ENCODE measurements at places on chromosomes 16 and 17.

- no peaks in the 10 kb centered on the region for H3K36me3 ChIP-seq
- H3K27me3 ChIP-seq = no peaks in the 10 kb centered on the region
- no peak overlapping the region for H3K4me3 ChIP-seq
- H3K4me1 ChIP-seq = peaks cover 11% of the 10 kb centered on the region
These were observed 269.5 kb upstream of the ZFHX3 start for GRCh38 chr16:73317321-73317857.

GRCh38 chr17:73157521-73157890 is 7.3 kb upstream of the SSTR2 start:
- H3K36me3 ChIP-seq = no peaks in the 10 kb centered on the region
- DNase-seq = peak; percentile 57
- H3K4me1 ChIP-seq = peaks cover 42% of the 10 kb centered on the region
- H3K27me3 ChIP-seq = peaks cover 2% of the 10 kb centered on the region
- no peak overlapping the region for H3K4me3 ChIP-seq

DNA sequence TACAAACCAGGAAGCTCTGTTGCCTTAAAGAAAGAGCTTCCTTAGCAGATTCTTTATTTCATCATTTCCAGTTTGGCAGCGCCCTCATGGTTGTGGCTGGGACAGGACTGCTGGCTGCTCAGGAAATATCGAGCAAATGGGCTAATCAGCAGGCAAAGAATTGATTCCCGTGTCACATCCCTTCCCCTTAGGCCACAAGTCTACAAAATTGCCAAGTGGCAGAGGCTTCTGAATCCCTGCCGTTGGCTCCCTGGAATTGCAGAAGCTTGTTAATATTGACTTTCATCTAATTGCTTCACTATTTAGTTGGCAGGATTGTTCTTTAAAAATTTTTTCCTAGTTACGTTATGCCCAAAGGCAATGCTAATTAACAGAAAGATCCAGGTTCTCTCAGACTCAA is 456.3 kb upstream of the ERCC4 start:
- H3K4me1 ChIP-seq = no peaks in the 10 kb centered on the region
- DNase-seq = no peak
- no peak overlapping the region for H3K4me3 ChIP-seq
- no peaks in the 10 kb centered on the region for H3K36me3 ChIP-seq
- no peaks in the 10 kb centered on the region for H3K27me3 ChIP-seq

DNA sequence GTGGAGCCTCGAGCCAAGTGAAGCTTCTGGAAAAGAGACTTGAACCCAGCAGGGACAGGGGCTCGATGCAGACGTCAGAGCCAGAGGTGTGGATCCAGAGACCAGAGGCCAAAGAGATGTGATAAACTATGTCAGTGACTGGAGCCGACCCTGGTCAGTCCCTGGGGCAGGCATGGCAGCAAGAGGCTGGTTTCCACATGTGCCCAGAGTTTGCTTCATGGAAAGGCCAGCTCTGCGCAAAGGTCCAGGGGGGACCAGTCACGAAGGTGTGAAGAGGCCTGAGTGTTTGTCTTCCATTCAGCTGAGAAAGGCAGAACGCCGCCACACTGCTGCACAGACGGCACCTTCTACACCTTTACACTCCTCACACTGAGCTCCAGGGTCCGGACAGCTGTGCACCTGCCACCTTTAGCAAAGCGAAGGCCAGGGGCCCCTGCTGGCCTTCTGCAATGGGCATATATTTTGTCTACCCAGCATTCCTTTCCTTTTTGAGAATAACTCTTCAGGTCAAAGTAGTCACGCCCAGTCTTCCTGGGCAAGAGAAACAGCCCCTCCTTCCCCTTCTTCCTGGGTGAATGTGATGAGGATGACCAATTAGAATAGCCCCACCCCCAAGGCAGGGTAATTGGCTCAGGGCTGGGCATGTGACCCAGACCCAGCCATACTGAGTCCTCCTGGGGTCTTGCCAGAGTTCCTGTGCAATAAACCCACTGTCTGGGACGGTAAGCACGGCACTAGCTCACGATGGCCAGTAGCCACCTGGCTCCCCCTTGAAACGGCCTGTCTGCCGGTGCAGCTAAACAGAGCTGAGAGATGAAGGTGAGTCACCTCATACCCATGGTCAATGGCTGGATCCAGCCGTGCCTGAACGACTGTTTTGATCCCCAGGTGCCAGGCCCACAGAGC is 2.3 kb upstream of the RPH3AL start:
- H3K27ac ChIP-seq = no peak overlapping the region
- H3K36me3 ChIP-seq = no peaks in the 10 kb centered on the region
- H3K4me1 ChIP-seq = peaks cover 21% of the 10 kb centered on the region
- H3K27me3 ChIP-seq = no peaks in the 10 kb centered on the region
- DNase-seq = no peak
- no peak overlapping the region for H3K4me3 ChIP-seq

- no peak overlapping the region for H3K27ac ChIP-seq
- H3K27me3 ChIP-seq = no peaks in the 10 kb centered on the region
- DNase-seq = no peak
- H3K4me1 ChIP-seq = peaks cover 7% of the 10 kb centered on the region
- H3K36me3 ChIP-seq = no peaks in the 10 kb centered on the region
- no peak overlapping the region for H3K4me3 ChIP-seq
These were observed 3.8 kb upstream of the TMEM238L start for GRCh38 chr17:10807704-10808128.

DNA sequence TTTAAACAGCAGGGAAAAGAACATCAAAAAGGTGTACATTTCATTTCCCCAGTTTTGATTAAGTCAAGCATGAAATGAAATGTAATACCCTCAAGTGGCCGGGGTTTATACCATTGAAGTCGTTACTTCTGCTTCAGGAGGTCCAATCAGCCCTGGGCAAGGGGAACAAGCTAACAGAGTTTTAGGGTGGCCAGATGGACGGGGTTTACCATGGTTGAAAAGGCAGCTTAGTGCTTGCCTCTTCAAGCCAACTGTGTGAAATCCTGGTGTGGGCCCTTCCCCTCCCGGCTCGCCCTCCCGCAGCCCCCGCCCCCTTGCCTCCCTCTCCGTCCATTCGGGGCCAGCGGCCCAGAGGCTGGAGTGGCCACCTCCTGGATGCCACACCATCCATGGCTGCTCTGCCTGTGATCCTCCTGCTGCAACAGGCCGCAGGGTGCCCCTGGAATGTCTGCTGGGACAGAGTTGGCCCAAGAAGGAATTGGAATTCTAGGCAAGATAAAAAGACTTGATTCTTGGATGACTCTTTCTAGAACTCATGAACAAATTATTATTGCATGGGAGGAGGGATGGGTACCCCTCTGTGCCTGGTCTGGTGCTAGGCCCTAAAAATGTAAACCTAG is 296.2 kb upstream of the IRX3 start:
- H3K27me3 ChIP-seq = peaks cover 96% of the 10 kb centered on the region
- H3K27ac ChIP-seq = no peak overlapping the region
- H3K36me3 ChIP-seq = no peaks in the 10 kb centered on the region
- H3K4me3 ChIP-seq = no peak overlapping the region
- DNase-seq = peak; percentile 95

DNA sequence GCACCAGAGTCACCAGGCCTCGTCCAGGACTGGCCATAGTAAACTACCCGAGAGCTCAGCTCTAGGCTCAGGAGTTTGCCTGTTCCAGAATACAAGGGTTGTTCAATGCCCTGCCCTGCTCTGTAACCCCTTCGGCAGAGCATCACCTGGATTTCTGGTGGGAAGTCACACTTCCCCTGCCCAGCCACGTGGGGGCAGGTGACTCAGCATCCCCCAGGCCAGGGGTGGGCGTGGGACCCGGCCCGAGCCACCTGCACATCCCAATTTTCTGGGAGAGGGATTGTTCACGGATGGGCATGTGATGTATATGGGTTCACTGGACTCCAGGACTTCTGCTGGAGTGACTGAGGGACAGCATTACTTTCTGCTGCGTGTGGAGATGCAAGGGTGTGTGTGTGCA is 25.8 kb downstream of the COX4I1 start:
- no peaks in the 10 kb centered on the region for H3K4me1 ChIP-seq
- H3K36me3 ChIP-seq = no peaks in the 10 kb centered on the region
- H3K27ac ChIP-seq = no peak overlapping the region
- H3K4me3 ChIP-seq = no peak overlapping the region
- H3K27me3 ChIP-seq = peaks cover 16% of the 10 kb centered on the region
- DNase-seq = no peak

- H3K4me3 ChIP-seq = no peak overlapping the region
- peaks cover 14% of the 10 kb centered on the region for H3K4me1 ChIP-seq
- DNase-seq = no peak
- no peaks in the 10 kb centered on the region for H3K36me3 ChIP-seq
These were observed 10.0 kb downstream of the TPPP3 start for GRCh38 chr16:67383284-67383683.

DNA sequence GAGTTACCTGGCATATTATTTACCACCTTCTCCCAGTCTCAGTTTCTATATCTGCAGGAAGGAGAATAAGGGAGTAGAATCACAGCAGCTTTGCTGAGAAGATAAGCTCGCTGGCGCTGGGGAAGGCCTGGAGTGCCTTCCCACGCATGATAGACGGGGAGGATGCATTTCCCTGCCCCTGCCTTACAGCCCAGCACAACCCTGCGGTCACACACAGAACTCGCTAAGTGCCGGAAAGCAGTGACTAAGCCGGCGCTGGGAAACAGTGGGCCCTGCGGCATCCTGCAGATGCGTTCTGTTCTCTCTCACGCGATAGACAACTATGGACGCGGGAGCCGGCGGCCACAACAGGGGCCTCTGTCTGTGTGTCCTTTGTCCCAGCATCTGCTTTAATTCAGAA is 4.8 kb downstream of the CA5A start:
- H3K27ac ChIP-seq = peak overlapping the region; percentile 20
- no peaks in the 10 kb centered on the region for H3K4me1 ChIP-seq
- no peak overlapping the region for H3K4me3 ChIP-seq
- H3K36me3 ChIP-seq = no peaks in the 10 kb centered on the region
- no peaks in the 10 kb centered on the region for H3K27me3 ChIP-seq

DNA sequence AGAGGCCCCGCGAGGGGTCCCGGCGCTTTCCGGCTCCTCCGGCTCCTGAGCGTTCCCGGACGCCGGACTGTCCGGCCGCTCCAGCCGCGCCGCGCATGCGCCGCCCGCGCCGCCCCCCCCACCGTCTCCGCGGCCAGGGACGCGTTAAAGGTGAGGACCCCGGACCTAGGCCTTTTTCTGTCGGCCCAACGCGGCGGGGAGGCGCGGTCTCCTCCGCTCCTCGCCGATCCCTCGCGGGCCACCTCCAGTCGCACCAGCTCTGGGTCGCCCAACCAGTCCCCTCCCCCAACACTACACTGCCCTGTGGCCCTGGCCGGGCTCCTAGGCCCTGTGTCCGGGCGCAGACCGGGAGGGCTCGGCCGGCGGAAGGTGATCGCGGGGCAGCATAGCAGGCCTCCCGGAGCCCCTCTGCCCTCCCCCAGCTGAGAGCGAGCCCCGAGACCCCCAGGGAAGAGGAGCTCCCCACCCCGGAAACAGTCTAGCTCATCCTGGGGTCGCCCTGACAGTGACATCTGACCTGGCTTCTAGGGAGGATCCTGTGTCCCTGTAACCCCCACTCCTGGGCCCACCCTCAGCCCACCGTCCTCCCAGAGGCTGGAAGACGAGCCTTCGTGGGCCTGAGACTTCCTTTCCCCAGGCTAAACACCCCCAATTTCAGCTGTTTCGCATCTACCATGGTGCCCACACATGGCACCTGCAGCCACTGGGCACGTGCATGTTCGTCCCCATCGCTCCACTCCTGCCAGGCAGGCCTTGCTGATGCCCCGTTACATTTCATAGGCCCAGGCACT is 14.7 kb upstream of the BCAR1 start:
- DNase-seq = peak; percentile 95
- no peaks in the 10 kb centered on the region for H3K36me3 ChIP-seq
- no peaks in the 10 kb centered on the region for H3K27me3 ChIP-seq
- peak overlapping the region; percentile 99 for H3K4me3 ChIP-seq

- no peaks in the 10 kb centered on the region for H3K36me3 ChIP-seq
- H3K27me3 ChIP-seq = peaks cover 15% of the 10 kb centered on the region
- peak overlapping the region; percentile 96 for H3K4me3 ChIP-seq
- no peak overlapping the region for H3K27ac ChIP-seq
These were observed 1.2 kb upstream of the EFNB3 start for GRCh38 chr17:7703584-7704479.

- H3K27me3 ChIP-seq = no peaks in the 10 kb centered on the region
- peak overlapping the region; percentile 80 for H3K27ac ChIP-seq
- DNase-seq = peak; percentile 31
- H3K36me3 ChIP-seq = no peaks in the 10 kb centered on the region
These were observed 121.1 kb downstream of the SOCS1 start for GRCh38 chr16:11134722-11135463.

GRCh38 chr17:42188749-42189650 is 3.7 kb upstream of the HCRT start:
- H3K4me3 ChIP-seq = no peak overlapping the region
- no peak overlapping the region for H3K27ac ChIP-seq
- H3K27me3 ChIP-seq = peaks cover 19% of the 10 kb centered on the region
- no peak for DNase-seq
- peaks cover 22% of the 10 kb centered on the region for H3K4me1 ChIP-seq
- H3K36me3 ChIP-seq = no peaks in the 10 kb centered on the region

DNA sequence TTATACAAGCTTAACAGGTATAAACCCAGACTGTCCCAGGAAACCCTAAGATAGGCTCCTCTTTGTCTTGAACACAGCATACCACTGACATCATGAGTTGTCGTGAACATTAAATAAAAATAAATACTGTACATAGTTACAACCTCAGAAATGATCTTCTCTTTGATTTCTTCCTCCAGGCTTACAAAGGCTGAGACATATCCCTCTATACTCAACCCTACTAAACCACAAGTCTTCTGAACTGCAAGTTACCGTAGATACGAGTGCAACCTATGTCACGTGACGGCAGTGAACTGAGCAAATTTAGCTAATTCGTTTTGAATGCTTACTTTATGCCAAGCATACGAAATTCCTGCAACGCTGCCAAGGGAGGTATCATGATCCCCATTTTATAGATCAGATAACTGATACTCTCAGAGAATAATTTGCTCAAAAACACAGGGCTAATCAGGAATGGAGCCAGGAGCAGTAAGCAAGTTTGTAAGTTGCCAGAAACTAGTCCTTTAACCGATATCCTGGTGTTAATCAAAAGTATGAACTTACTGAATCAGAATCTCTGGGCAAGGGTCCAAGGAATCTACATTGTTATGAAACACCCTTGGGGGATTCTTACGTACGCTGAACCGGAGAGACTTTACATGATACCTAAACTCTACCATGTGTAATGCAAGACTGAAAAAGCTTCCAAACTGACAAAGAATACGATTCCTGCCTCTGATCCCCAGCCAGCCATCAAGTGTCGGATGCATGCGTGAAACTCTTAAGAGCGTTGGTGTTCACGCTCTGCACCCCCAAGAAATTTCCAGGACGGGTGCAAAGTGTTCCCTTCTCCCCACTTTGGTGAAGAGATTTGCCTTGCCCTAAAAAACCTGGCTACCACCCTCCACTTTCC is 106.2 kb downstream of the XYLT1 start:
- peaks cover 27% of the 10 kb centered on the region for H3K4me1 ChIP-seq
- no peak overlapping the region for H3K4me3 ChIP-seq
- no peak overlapping the region for H3K27ac ChIP-seq
- no peak for DNase-seq
